G401 (cell line): ENCODE measurements at places on chromosomes 6 and 20. TPM values are rescaled to one million over a fixed set of nuclear protein-coding genes. Genes with fewer than 3 reads are reported as not detected.

The SPATS1 gene
- total RNA-seq = 8.4 and 10.1 TPM in 2 replicates

The SLC17A2 gene
- not detected in 2 replicates for total RNA-seq

The PRSS16 gene
- 7.3 and 12.9 TPM in 2 replicates for total RNA-seq

The NR2E1 gene
- total RNA-seq = 0.31 TPM in 1 of 2 replicates, not detected in the other

The SERPINB6 gene
- 128 and 147 TPM in 2 replicates for total RNA-seq

The PSMA7 gene
- total RNA-seq = 631 and 699 TPM in 2 replicates

The TRIM10 gene
- not detected in 2 replicates for total RNA-seq

The CRISP2 gene
- not detected in 2 replicates for total RNA-seq

The PLA2G7 gene
- not detected in 2 replicates for total RNA-seq

The ZFP57 gene
- not detected in 2 replicates for total RNA-seq

The ZSCAN16 gene
- total RNA-seq = not detected in 2 replicates

The MEP1A gene
- total RNA-seq = not detected in 2 replicates

The ADGRF5 gene
- total RNA-seq = not detected in 2 replicates

The CCDC167 gene
- 52.4 and 75.3 TPM in 2 replicates for total RNA-seq

The OXT gene
- total RNA-seq = not detected in 2 replicates

The TOX2 gene
- total RNA-seq = 0.18 TPM in 1 of 2 replicates, not detected in the other

The TREML2 gene
- not detected in 2 replicates for total RNA-seq

The CGAS gene
- not detected in 2 replicates for total RNA-seq

The GRIK2 gene
- total RNA-seq = not detected in 2 replicates

The SLC24A3 gene
- total RNA-seq = not detected in 2 replicates

The RBM24 gene
- total RNA-seq = 1.8 and 2.7 TPM in 2 replicates

The CASS4 gene
- total RNA-seq = 0.51 TPM in 1 of 2 replicates, not detected in the other

The MROH8 gene
- 0.07 and 1.8 TPM in 2 replicates for total RNA-seq

The MTFR2 gene
- 6.0 and 13.5 TPM in 2 replicates for total RNA-seq

The C6orf89 gene
- 22.5 and 30.1 TPM in 2 replicates for total RNA-seq

The WFDC8 gene
- not detected in 2 replicates for total RNA-seq

The MRAP2 gene
- total RNA-seq = not detected in 2 replicates
